ENCODE measurements at places on chromosomes 12 and 14.

- no peak for DNase-seq
Observed at GRCh38 chr12:91264178-91264577, 81.6 kb upstream of the DCN start.

GRCh38 chr12:113735131-113735530, 231.0 kb downstream of the RBM19 start:
- no peak for DNase-seq

- DNase-seq: no peak
Observed at GRCh38 chr12:75130811-75131210, 78.8 kb downstream of the KCNC2 start.

GRCh38 chr12:3523058-3523457, 32.1 kb downstream of the PRMT8 start:
- no peak for DNase-seq

GRCh38 chr12:131620520-131620919, 90.4 kb upstream of the SFSWAP start:
- no peak for DNase-seq

DNA sequence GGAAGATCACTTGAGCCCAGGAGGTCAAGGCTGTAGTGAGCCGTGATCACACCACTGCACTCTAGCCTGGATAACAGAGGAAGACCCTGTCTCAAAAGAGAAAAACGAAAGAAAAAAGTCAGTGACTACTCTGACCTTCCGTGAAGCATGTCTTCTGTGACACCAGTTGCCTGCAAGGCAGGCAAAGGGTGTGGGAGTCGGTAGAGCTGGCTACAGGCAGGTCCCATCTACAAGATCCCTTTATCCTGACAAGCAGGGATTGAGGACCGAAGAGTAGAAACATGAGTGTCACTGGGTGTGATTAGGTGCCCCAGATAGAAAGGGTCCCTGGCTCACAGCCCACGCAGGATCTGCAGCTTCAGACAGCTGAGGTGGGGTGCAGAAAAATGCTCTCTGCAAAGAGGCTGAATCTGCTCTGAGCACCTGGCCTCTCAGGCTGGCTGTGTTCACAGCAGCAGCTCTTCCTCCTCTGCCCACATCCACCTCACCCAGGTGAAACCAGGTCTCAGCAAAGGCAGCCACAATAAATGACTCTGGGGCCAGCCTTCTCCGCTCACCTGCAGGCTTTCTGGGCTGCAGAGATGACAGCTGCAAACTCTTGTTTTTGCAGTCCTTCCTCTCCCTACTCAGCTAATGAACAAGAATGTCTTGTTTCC, 28.6 kb upstream of the HSP90B1 start:
- no peak for DNase-seq

- DNase-seq: no peak
Observed at GRCh38 chr14:43778937-43779639, 728.0 kb downstream of the FSCB start.

GRCh38 chr12:63351370-63351769, 200.4 kb upstream of the AVPR1A start:
- DNase-seq: no peak

GRCh38 chr12:111384596-111384995, 15.7 kb upstream of the PHETA1 start:
- DNase-seq: no peak

- DNase-seq: no peak
Observed at GRCh38 chr12:88092771-88093170, 49.1 kb downstream of the CEP290 start.

GRCh38 chr12:82659343-82660207, 27.1 kb upstream of the TMTC2 start:
- DNase-seq: no peak

DNA sequence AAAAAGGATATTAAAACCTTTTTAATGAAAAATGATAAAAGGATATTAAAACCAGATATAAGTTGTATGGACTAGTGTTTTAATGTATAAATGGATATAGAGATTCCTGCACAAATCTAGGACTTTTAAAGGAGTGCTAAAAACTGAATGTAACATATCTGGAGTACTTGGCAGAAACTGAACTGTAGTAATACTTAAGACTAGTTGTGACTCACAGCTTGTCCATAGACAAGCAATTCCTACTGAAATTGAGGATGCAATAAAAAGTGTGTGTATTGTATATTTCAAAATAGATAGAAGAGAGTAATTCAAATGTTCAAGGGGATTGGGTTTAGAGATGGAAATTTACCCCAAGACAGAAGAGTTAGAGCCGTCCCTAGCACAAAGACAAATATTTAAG, 59.6 kb downstream of the FBXO33 start:
- DNase-seq: no peak

- DNase-seq: no peak
Observed at GRCh38 chr12:52847335-52848102, 1.3 kb downstream of the KRT78 start.

GRCh38 chr12:114166362-114166761, 200.2 kb upstream of the RBM19 start:
- no peak for DNase-seq

GRCh38 chr14:68964300-68965093, 14.6 kb downstream of the ACTN1 start:
- DNase-seq: no peak

- no peak for DNase-seq
Observed at GRCh38 chr12:118581371-118581770, 205.0 kb downstream of the SUDS3 start.

DNA sequence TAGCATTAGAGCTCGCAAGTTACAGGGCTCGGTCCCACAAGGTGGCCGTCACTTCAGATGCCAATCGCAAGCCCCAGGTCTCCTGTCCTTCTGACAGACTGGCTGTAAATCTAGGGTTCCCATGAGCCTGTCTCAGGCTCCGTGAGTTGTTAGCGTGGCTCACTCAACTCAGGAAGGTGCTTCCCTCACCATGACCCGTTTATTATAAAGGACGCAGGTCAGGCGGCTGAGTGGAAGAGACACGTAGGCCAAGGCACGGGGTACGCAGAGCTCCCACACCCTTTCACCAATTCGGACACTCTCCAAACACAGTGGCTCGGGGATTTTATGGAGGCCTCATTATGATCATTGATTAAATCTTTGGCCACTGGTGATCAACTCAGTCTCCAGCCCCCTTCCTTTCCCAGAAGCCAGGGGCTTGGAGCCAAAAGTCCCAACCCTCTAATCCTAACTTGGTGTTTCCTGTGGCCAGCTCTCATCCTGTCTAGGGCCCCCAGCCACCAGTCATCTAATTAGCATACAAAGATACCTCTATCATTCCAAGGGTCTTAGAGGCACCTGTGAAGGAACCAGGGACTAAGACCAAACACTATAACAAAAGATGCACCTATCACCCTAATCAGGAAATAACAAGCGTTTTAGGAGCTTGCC, 25.8 kb upstream of the LRTM2 start:
- DNase-seq: no peak

DNA sequence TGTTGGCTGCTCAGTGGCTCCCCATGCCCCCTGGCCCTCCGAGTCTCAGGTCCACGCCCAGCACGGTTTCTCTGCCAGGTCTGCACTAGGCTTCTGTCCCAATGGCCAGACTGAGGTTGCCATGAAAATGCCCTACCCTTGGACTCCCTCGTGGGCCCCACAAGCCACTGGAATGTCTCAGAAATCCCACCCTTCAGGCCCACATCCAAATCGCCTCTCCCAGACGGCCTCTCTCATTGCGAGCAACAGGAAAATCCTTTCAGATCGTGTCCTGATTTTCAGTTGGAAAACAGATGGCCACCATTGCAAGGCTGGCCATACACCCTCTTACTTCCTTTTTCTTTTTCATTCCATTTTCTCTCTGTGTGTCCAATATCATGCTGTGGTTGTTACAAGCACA, 77.3 kb downstream of the IRF2BPL start:
- no peak for DNase-seq

DNA sequence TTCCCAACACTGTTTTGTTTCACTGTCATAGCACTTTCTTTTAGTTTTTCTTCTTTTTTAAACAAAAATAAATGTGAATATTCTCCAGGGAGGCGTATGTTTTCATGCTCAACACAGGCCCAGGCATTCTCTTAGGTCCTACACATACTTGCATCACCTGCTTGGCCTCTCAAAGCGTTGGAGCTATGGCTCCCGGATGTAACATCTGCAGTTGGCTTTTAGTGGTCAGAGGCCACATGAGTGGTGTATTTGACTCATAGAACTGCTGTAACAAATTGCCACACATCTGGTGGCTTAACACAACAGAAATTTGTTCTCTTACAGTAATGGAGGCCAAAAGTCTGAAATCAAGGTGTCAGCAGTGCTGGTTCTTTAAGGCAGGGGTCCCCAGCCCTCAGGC, 44.6 kb upstream of the VRK1 start:
- DNase-seq: no peak

DNA sequence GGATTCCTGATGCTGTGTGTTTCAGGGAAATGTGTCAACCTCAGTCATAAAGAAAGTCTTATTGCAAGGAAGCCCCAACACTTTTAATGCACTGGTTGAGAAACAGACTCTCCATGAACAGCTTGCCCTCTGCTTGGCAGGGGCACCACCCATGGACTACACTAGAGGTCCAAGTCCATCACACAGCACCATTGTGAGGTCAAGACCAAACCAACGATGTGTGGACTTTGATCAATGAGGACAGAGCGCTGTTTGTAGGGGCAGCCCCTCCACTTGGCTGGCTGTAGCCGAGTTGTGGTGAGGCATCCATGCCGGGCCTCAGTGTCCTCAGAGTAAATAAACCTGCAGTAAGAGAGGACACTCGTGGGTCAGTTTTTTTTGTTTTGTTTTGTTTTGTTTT, 29.8 kb downstream of the ZFYVE21 start:
- no peak for DNase-seq

DNA sequence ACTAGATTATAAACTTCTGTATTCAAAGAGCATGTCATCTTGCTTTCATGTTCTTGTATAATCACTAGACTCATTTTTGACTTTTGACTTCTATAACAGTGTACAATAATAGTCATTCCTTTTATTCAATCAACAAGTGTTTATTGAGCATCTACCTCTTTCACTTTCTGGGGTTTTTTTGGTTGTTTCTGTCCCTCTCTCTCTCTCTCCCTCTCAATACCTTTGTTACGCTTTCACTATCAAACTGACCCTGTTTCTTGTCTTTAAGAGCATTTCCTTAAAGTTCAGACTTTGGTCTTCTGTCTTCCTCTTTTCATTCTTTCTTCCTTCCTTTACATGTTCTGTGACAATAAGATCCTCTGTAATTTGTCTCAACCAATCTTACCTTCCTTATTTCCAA, 49.5 kb downstream of the GPR137C start:
- no peak for DNase-seq

DNA sequence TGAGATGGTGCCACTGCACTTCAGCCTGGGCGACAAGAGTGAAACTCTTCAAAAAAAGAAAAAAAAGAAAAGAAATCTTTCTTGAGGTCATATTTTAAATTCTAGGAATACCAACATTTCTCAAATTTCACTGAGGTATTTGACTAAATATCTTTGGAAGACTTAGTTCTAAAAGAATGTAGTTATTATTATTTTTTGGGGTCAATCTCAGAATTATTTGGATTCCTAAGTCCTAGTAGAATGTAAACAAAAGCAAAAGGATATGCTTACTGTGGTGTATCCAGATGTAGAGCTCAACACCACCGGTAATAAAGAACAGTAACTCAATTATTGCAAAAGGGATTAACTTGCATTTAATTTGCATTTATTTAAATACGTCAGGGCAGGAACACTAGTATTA, 25.0 kb downstream of the PRICKLE1 start:
- DNase-seq: no peak

DNA sequence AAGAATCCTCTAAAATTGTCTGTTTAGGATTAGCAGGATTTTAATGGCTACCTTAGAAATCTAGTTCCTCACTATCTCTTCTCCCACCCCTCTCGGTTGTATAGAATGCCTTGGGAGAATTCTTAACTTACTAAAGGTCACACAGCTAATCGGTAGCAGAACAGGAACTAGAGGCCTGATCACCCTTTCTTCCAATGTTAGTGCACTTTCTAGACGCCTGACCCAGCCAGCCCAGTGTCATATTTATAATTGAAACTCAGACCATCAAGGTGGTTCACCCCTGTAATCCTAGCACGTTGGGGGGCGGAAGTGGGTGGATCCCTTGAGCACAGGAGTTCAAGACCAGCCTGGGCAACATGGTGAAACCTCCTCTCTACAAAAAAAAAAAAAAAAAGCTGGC, 1.7 kb downstream of the TIGAR start:
- no peak for DNase-seq

- DNase-seq: no peak
Observed at GRCh38 chr12:42571327-42572009, 18.1 kb downstream of the PRICKLE1 start.

GRCh38 chr14:85088192-85088591, 441.8 kb upstream of the FLRT2 start:
- no peak for DNase-seq

DNA sequence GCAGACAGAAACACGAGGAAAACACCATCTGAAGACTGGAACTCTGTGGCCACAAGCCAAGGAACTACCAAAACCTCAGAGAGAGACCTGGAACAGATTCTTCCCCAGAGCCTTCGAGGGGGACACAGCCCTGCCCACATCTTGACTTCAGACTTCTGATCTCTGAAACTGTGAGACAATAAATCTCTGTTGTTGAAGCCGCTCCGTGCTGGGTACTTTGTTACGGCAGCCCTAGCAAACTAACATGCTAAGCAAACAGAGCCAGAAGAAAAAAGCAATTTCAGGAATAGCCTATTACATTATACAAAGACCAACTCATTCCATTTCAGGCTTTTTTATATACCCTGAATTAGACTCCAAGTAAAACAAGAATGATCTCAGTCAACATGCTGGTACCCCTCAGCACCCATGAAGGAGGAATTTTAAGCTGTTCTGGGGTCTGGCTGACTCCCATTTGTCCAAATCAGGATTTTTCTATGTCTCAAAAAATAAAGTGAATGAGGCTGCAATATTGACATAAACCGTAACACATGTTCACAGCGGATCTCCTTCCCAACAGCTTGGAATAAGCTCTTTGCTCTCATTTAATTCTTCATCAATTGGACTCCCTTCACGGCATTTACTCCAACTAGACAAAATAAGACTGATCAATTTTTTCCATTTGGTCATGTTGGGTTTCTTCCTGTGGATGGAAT, 190.1 kb downstream of the FOXN3 start:
- no peak for DNase-seq

DNA sequence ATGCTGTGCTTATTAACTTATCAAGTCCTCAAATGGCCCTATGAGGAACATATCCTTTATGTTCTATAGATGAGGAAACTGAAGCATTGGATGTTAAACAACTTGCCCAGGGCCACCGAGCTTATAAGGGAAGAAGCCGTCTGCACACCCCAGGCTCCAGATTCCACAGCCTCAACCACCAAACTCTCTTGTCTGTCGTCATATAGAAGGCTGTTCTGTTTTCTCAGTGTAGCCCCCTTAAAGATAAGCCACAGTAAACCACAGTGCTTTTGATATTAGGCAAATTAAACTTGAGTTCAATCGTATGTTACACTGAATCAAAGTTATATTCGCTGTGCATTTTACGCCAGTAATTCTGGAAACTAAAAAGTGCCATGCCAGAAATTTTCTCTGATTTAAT, 116.7 kb downstream of the PRKCH start:
- DNase-seq: no peak

- DNase-seq: no peak
Observed at GRCh38 chr14:100307766-100308426, 1.7 kb upstream of the SLC25A29 start.
